K562 (cell line): ENCODE measurements at places on chromosomes 4 and X. TPM values are rescaled to one million over a fixed set of nuclear protein-coding genes. Genes with fewer than 3 reads are reported as not detected.

- no peaks in the 10 kb centered on the region for H3K27me3 ChIP-seq
- no peak overlapping the region for H3K4me3 ChIP-seq
- no peak overlapping the region for H3K27ac ChIP-seq
Measured at GRCh38 chr4:155524926-155525455, 141.7 kb upstream of the GUCY1A1 start.

DNA sequence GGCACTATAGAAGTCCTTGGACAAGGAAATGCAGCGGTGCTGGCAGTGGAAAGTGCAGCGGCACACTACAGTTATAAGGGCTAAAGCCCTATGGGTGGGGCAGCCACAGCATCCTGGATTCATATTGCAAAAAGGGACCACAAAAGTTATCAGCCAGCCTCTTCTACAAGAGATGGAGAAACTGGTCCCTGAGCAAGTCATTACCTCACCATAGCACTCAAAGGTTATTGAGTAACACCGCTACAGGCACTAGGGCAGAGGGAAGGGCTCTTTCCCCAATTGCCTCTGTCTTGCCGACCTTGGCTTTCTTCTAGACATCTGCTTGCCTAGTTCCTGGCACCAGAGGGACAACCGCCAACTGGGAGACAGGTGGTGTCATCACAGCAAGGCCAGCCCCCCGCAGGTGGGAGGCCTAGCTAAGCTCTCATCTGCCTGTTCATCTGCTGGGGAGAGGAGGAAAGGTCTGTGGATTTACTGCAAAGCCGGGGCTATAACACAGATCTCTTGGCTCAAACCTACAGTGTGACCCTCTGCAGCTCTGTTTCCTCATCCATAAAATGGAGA, 600.0 kb downstream of the BCOR start:
- no peaks in the 10 kb centered on the region for H3K27me3 ChIP-seq
- no peak overlapping the region for H3K4me3 ChIP-seq
- peaks cover 3% of the 10 kb centered on the region; the same call in 1 of the 2 replicates for H3K4me1 ChIP-seq
- H3K27ac ChIP-seq: no peak overlapping the region
- DNase-seq: no peak

DNA sequence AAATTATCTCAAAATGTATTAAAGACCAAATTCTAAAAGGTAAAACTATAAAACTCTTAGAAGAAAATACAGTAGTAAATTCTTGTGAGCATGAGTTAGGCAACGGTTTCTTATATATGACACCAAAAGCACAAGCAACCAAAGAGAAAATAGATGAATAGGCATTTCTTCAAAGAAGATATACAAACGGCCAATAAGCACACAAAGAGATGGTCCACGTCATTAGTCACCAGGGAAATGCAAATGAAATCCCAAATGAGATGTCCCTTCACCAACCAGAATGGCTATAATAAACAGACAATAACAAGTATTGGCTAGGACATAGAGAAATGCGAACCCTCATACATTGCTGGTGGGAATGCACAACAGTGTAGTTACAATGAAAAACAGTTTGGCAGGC, 44.6 kb downstream of the RAB33A start:
- no peaks in the 10 kb centered on the region for H3K27me3 ChIP-seq
- H3K36me3 ChIP-seq: peaks cover 31% of the 10 kb centered on the region; the same call in 2 of the 3 replicates
- H3K27ac ChIP-seq: peak overlapping the region; percentile 15; the same call in 1 of the 3 replicates
- H3K4me1 ChIP-seq: no peaks in the 10 kb centered on the region
- DNase-seq: no peak
- H3K4me3 ChIP-seq: no peak overlapping the region

GRCh38 chrX:7972586-7972985, 45.4 kb upstream of the PNPLA4 start:
- no peak overlapping the region for H3K4me3 ChIP-seq
- H3K27ac ChIP-seq: no peak overlapping the region
- DNase-seq: no peak

- H3K27ac ChIP-seq: no peak overlapping the region
- no peaks in the 10 kb centered on the region for H3K4me1 ChIP-seq
- H3K36me3 ChIP-seq: no peaks in the 10 kb centered on the region
- peaks cover 21% of the 10 kb centered on the region for H3K27me3 ChIP-seq
- DNase-seq: no peak
Measured at GRCh38 chr4:184019667-184020623, 114.8 kb downstream of the STOX2 start.

The EGF gene
- 1.2 and 1.5 TPM in 2 replicates for total RNA-seq

The BBS12 gene
- 3.0 and 3.1 TPM in 2 replicates for total RNA-seq
